ENCODE measurements at places on chromosomes 2 and 18.

DNA sequence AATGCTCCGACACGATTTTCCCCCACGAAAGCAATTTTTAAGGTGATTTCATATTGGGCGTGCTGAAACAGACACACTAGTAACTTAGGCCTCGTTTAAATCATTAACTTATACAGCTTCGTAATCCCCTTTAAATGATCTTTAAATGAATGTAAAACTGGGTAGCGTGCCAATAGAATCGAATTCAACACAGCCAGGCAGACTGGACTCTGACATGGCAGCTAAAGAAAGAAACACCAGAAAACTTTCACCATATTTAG is 2.4 kb upstream of the ID2 start:
- DNase-seq, result no peak

DNA sequence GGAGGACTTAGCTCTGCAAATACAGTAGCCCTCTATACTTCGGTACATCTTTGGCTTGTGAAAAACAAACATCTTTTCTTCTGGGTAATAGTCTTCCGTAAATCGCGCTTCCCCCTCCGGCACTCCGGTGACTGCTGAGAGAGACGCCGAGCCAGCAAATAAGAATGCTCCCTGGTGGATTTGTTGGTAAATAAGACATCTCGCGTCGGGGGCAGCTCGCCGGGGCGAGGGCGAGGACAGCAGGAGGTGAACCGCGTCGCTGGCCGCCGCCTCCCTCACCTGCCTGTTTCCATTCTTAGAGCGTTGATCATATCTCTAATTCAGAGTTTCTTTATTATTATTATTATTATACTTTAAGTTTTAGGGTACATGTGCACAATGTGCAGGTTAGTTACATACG is 117.6 kb downstream of the PMAIP1 start:
- DNase-seq, result no peak

DNA sequence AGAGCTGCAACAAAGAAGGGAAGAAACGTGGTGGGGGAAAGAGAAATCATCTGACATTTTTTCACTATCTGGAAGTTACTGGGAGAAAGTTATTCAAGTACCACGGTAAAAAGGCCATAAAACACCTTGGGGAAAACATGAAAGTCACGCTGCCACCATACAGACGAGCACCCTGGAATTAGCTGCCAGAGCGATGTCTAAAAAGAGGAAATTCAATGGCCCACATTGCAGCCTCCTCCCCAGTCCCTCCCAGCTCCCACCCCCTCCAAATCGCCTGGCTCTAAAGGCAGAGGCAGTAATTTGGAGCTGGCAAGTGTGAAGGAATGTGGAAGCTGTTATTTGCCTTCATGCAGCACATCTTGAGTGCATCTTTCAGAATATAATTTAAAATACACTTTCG is 192.0 kb downstream of the ALK start:
- DNase-seq, result no peak

GRCh38 chr18:2410688-2411087 is 160.6 kb downstream of the METTL4 start:
- no peak for DNase-seq

- DNase-seq, result no peak
These were observed 96.1 kb downstream of the MAP2 start for GRCh38 chr2:209519906-209520305.

GRCh38 chr18:76932026-76932819 is 109.9 kb downstream of the ZNF236 start:
- no peak for DNase-seq

DNA sequence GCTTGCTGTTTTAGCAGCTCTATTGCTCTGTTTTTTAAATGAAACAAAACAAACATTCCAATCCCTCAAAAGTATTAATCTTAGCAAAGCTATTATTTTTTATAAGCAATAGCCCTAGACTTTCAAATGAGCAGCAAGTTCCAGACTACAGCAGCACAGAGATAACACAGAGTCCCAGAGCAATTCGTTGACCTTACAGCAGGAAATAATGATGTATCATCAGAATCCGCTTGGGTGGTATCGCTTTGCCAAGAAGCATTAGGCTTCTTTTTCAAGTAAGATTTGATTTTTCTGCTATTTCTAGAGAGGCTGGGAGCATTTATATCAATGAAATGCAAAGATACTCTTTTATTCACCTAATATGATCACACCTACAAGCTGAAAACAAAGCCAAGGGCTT is 209.7 kb downstream of the DLGAP1 start:
- DNase-seq, result no peak

- no peak for DNase-seq
These were observed 97.0 kb upstream of the NCK2 start for GRCh38 chr2:105647731-105648130.

- no peak for DNase-seq
These were observed 6.5 kb downstream of the CD226 start for GRCh38 chr18:69941183-69941582.

DNA sequence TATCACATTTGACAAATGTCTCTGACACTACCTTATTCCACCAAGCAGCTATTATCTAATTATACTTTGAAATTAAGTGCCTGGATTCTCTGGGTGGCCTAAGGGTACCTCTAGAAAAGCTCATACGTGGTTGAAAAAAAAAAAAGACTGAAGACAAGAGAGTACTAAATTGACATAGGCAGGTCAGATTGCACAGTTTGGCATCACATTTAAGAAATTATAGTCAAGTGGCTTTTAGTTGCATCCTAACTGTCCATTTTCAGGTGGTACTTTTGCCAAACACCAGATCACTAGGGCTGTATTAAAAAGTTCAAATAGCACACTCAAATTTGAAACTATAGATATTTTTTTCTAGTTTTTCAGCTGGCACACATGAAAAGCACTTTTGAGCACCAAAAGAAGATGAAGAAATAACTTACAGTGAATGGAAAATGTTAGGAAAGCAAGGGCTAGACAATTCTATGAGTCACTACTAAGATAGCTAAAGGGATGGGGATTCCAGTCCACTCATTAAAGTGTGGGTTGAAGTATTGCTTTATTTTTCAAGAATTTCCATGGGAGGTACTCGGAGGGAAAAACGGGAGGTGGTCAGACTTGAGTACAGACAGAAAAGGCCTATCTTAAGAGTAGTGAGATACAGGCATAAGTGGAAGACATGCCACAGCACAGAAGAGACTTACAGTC is 106.5 kb upstream of the COL5A2 start:
- no peak for DNase-seq

- no peak for DNase-seq
These were observed 136.5 kb downstream of the RNF144A start for GRCh38 chr2:7053650-7054265.

- no peak for DNase-seq
These were observed 29.5 kb downstream of the MARCO start for GRCh38 chr2:118971245-118972122.

GRCh38 chr18:33712719-33713118 is 134.7 kb downstream of the ASXL3 start:
- no peak for DNase-seq

DNA sequence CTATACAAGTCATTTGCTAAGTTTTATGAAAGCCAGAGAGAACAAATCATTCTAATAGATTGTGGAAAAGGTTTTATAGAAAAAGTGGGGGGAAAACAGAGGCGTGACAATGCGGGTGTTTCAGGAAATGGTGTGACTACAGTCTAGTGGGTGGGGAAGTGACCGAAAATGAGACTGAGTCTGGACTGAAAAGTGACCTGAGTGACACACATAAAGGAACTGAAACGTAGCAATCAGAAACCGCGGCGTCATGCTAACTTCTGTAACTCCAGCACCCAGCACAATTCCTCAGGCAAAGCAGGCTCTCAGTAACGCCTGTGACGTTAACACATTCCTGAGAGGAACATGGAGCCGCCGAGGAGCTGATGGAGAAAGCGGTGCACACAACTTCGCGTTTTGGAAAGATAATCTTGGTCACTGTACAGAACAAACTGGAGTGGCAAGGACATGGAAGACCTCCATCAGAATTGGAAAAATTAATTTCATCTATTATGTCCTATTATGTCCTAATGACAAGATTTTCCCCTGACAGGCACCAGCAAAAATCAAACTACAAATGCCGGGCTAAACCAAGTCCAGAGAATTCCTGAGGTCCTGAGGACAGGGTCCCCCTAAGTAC is 1.4 kb upstream of the CD226 start:
- DNase-seq, result no peak

GRCh38 chr2:197037863-197038398 is 111.4 kb upstream of the PGAP1 start:
- DNase-seq, result no peak

DNA sequence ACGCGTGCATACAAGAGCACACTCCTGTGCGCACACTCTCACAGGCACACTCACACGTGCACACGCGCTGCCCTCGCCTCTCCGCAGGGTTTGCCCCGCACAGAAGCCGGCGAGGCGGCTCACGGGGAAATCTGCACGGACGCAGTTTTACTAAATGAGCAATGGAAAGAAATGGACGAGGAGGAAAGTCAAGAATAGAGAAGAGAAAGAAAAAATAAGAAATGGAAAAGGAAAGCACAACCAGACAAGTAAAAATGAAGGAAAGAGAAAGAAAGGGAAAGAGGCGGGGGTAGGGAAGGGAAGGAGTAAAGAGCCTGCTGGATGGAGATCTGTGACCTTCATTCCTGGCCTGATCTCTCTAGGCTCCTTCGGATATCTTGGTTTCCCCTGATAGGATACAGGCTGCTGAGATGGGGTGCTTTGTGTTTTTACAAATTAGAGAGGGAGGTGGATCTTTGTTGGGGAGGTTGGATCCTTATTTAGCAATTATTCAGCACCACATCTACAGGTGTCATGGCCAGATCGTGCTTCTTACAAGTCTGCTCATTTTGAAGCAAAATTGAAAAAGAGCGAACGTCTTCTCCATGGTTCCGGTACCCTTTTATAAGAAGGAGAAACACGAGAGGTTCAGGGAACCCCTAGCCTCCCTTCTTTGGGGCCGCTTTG is 693 bp upstream of the LRP2 start:
- DNase-seq, result no peak
